ENCODE measurements at places on chromosomes 1 and 21.

DNA sequence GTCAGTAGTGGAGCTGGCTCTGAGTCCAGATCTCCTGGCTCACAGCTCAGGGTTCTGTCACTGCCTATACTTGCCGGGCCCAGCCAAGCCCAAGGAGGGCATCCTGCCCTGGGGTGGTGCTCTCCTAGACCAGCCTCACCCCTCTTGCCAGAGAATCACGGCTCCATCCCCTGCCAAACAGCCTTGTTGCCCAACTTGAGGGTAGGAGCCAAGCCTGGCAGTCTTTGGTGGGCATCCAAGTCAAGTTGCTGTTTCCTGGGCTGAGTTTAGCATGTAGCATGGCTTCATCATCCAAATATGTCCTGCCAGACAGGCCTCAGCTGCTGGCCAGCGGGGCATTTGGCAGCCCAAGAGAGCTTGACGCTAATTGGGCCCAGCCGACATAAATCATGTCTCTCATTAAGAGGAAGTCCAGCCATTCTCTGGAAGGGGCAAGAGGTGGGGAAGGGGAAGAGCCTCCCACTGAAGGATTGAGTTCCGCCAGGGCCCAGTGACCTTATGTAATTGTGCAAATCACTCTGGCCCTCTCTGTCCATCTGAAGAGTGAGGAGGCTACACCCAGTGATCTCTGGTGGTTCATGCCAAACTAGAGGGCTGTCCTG, 22.6 kb upstream of the TRABD2B start:
- no peak for DNase-seq

DNA sequence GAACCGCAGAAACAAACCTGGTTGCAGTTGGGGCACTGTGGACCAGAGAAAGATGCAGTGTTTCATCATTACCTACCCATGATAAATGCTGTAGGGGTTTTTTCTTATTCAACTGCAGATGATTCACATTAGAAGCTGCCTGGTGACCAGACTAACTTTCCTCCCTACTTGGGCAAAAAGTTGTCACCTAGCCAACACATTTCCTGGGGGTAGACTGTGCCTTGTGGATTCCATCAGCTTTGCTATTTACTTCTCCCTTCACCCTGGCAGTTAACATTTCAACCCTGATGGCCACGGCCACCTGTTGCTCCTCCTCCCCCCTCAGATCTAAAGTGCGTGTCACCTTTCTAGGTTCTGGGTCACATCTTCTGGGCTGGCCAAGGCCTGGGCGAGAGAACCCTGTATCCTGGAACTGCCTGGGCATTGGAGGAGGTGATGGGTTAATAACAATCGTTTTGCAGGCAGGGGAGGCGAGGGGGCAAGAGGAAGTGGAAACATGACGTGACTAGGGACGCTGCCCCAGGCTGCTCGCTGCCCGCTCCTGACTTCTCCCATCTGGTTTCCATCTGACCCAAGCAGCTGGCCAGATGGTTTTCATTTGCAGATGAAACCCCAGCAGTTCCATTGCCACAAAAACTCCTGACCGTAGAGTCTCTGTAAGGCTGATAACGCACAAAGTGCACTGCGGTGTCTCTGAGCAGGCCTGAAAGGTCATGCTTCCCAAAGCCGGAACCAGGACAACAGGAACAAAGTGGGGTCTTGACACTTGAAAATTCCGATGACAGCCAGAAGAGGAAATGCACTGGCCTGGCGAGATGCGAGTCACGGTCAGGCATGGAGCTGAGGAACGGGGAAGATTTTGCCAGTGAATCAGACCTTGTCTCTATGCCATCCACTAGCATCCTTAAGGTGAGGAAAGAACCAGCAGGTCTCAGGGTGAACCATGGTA, 36.6 kb downstream of the CAPZB start:
- DNase-seq = no peak

GRCh38 chr1:204213668-204214662, at the start of gene GOLT1A:
Gene GOLT1A (minus strand): TSS chr1:204213988. CDS start chr1:204213906, 82 bp downstream.
- DNase-seq = no peak

- DNase-seq = peak; percentile 17
Observed at GRCh38 chr1:92484472-92485380, 2.0 kb downstream of the GFI1 start.

DNA sequence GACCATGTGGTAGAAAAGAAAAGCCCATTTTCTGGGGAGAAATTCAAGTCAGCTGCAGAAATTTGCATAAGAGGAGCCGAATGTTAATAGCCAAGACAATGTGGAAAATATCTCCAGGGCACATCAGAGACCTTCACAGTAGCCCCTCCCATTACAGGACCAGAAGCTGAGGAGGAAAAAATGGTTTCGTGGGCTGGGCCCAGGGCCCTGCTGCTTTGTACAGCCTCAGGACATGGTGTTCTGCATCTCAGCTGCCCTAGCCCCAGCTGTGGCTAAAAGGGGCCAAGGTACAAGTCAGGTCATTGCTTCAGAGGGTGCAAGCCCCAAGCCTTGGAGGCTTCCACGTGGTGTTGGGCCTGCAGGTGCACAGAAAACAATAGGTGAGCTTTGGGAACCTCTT, 108.3 kb downstream of the DMRTB1 start:
- DNase-seq = no peak

DNA sequence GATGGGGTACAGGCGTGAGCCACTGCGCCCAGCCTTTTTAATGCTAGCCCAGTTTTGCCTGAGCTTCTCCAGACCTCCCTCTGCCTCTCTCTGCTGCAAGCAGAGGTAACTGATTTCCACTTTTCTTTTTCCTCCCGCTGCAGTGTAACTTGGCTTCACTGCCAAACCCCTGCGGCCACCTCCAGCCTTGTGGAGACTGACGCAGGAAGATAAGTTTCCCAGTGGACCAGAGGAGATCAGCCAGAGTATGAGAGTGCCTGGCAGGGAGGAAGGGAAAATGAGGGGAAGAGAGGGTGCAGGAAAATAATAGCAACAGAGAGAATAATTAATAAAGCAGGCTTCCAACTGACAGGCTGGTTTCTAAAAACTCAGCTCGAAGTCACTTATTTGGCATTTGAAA, 143.7 kb downstream of the PCNX2 start:
- no peak for DNase-seq

GRCh38 chr1:186236921-186237320, 138.1 kb downstream of the TPR start:
- no peak for DNase-seq

DNA sequence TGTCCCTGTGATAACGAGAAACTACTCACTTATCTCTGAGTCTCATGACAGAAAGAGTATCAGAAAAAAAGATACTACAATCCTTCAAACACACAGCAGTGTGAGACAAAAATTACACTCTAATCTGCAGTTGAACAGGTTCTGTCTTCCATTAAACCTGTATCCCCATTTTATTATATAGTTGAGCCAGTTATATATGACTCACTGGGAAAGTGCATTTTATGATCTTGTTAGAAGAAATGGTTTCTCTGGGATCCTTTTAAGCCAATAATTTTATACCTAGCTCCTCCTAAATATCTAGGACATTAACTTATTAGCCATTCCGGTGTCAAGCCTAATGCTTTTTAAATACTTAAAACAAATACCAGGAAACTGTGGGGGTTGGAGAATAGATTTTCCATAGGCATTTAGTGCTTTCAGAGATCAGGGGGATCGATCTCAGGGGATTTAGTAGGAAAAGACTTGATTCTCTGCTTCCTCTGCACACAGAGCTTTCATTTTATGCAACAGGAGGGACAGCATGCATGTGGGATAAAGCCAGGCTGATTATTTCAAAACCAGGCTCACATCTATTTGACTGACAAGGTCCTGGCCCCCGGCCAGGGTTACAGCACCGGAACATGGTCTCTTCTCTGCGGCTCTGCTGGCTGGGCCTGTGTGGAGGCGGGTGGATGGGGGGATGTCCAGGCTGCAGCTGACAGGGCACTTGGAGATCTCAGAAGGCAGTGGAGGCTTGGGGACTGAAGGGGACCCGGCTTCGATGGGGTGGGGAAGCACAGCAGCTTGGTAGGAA, 310.6 kb downstream of the DISC1 start:
- DNase-seq = peak; percentile 80

DNA sequence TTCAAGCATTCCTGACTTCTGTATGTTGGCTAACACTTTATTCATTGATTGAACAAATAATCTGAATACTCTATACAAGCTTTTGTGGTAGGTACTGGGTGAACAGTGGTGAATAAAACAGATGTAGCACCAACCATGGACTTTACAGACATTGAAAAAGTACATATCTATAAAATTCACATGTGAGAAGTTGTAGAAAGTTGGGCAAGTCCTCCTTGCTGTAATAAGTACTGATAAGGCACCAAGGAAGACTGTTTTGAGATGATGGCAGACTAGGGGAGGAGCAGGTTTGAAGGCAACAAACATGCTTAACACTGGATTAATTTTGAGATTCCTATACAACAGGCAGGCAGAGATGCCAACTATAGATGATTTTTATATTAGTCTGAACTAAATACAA, 42.4 kb downstream of the RNF2 start:
- no peak for DNase-seq

DNA sequence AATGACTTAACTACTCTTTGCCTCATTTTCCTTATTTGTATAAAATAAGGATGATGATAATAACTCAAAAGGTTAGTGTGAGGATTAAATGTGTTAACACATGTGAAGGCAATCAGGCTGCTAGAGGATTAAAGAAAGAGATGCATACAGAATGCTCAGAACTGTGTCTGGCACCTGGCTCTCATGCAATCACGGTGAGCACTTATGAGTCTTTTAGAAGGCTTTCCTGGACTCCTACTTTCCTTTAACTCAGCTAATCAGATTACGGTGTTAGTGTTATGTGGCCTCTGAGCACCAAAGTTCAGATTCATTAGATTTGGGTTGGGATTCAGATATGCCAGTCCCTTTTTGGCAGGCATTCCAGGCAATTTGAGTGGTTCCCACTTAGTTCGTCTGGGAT, 311.6 kb upstream of the USP24 start:
- no peak for DNase-seq

DNA sequence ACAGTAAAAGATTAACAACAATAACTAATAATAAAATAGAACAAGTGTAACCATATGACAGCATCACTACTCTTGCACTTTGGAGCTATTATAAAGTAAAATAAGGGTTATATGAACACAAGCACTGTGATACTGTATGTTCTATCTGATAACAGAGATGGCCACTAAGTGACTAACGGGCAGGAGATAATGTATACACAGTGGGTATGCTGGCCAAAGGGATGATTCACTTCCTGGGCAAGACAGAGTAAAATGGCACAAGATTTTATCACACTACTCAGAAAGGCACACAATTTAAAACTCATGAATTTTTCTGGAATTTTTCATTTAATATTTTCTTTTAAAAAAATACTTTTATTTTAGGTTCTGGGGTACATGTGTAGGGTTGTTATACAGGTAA, 12.3 kb downstream of the SLC9C2 start:
- no peak for DNase-seq

GRCh38 chr1:78284354-78284753, 206.4 kb upstream of the PTGFR start:
- DNase-seq = no peak

DNA sequence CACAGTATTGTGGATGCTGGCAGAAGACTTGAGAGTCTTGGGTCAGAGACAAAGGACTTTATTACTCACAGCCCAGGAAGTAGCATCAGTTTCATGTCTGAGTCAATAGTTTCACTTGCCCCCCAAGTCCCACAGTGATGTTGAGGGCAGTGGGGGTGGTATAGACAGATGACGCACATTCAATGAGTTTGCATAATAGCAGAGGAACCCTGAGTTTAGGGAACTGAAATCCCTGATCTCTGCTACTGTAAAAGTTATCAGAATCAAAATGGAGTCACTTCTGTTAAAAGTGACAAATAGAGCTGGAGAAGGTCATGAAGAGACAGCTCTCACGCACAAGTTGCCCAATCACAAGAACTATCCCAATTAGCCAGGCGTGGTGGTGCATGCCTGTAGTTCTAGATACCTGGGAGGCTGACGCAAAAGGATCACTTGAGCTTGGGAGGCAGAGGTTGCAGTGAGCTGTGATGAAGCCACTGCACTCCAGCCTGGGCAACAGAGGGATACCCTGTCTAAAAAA, 11.5 kb upstream of the HCRTR1 start:
- no peak for DNase-seq

GRCh38 chr1:6109688-6110087, 64.0 kb downstream of the KCNAB2 start:
- DNase-seq = no peak

GRCh38 chr1:75614399-75614756, 3.5 kb upstream of the SLC44A5 start:
- peak; percentile 54 for DNase-seq

GRCh38 chr1:9842781-9843575, 19.2 kb upstream of the CLSTN1 start:
- DNase-seq = peak; percentile 100

GRCh38 chr1:235024711-235025421, 103.8 kb downstream of the TOMM20 start:
- DNase-seq = no peak

- peak; percentile 62 for DNase-seq
Observed at GRCh38 chr21:21530680-21531079, 532.5 kb downstream of the NCAM2 start.

GRCh38 chr21:21969211-21969610, 971.0 kb downstream of the NCAM2 start:
- DNase-seq = peak; percentile 68

DNA sequence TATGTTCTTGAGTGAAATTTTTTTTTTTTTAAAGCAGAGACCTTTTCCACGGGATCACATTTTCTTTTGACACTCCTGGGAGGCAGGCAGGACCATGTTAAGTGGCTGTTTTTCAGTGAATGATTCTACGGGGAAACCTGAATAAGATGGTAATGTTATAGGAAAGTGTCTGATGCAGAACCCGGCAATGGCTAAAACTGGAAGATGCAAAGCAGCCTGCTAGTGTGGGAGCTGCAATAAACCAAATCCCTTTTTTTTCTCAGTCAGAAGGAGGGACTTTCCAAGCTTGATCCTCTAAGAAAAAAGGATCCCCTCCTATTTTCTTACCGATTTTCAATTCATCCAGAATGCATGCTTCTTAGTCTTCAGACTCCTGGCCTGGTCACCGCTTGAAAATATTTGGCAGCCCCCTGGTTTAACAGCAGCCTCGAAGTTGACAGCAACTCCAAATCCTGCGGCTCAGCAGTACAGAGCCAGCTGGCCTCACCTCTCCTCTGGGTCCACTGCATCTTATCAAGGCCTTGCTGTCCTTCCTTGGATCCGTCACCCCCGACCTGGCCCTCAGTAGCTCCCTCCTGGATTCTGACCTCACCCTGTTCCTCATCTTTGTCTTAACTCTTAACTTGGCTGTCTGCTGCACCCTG, 5.6 kb downstream of the MX2 start:
- no peak for DNase-seq

DNA sequence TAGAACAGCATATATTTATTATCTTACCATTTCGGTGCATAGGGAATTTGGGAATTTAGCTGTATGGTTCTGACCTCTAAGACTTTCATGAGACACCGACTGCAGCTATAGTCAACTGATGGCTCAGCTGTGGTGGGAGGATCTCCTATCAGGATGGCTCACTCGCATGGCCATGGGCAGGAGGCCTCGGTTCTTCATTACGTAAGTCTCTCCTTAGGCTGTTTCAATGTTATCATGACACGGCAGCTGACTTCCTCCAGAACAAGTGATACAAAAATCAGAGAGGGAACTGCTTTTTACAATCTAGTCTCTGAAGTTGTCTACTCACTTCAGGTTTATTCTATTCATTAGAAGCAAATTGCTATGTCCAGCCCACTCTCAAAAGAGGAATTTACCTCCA, 13.3 kb upstream of the CAPN8 start:
- no peak for DNase-seq

- DNase-seq = no peak
Observed at GRCh38 chr1:46650491-46650890, 17.7 kb downstream of the ATPAF1 start.

GRCh38 chr1:36570478-36571060, 87.9 kb upstream of the CSF3R start:
- DNase-seq = no peak

- DNase-seq = no peak
Observed at GRCh38 chr1:12369258-12369657, 139.4 kb downstream of the VPS13D start.

- DNase-seq = no peak
Observed at GRCh38 chr1:60861961-60862567, 220.3 kb upstream of the NFIA start.
